Foreskin keratinocyte (primary cell): ENCODE measurements at places on chromosomes 5 and 9.

DNA sequence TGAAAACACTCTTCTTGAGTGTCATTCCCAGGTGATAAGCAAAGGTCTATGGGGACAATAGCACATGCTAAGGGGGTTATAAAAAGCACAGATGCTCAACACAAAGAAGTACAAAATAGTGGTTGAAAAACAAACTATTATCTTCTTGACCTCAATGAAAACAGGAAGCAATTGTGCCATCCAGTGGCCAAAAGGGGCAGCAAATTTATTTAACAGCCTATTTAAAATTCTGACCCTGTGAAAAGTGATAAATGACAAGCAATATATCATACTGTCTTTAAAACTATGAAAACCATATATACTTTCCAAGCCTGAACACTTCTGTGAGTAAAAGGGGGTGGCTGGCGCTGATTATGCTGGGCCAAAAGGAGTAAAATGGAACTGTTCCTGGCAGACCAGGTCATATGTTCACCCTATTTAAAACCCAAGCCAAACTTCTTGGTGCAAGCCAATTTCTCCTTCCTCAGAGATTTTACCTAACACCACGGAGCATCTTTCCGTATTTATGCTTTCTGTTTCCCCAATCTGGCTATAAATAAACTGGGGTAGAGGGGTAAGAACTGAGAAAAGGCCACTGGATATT, 29.7 kb downstream of the TEX10 start:
- DNase-seq: peak; percentile 15

GRCh38 chr9:131178926-131179325, 53.5 kb downstream of the NUP214 start:
- DNase-seq: no peak

DNA sequence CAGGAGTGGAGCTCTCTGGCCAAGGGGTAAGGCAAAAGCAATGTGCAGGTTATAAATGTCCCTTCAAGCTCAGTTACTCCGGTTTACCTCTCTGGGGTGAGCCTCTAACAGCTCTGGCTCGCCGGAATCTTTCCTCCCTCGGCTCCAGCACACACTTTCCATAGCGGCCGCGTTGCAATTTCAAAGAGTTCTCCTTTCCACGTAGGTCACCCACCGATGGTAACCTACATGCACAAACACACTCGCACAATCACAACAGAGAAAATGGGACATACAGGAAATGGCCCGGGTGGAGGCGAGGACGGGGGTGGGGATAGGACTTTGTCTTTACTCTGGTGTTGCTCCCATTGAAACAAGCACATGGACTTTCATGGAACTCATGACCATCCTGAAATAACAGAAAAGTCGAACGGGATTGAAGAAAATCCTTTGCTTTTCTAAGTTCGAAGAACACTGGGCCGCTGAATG, 1.2 kb downstream of the LHFPL2 start:
- DNase-seq: peak; percentile 34

DNA sequence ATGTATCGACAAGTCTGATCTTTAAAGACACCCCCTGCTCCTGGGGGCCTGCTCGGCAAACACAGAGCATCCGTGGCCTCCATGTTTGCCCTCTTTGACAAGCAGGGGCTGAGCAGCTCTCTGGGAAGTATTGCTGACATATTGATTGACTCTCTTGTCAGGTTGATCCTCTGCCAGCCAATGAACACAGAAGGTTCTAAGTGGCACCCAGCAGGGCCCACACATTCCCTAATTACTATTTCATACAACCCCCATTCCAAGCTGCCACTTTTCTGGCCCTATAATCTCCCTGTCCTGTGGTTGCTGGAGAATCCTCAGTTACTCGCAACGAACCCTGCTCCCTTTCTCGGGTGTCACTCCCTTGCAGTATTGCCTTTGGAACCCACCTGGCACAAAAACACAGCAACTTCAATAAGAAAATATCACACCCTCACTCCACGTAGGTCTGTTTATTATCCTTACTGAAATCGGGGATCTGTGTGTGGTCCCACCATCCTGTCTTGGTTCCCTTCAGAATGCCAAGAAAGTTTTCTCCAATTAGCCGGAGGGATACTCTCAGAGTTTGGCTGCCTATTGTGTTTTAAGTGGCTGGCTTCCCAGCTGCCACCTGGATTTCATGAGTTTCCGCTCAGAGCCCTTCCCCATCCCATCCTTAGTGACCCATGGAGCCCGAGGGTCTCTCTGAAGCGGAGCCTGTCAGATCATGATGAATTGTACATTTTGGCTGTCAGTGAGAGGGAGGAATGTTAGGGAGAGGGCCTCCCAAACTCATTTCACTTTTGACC, 249.0 kb upstream of the WWC1 start:
- DNase-seq: no peak

GRCh38 chr5:922436-923280, 30.0 kb downstream of the TRIP13 start:
- no peak for DNase-seq

- DNase-seq: no peak
These were observed 89.6 kb downstream of the AMBP start for GRCh38 chr9:113988385-113989016.

DNA sequence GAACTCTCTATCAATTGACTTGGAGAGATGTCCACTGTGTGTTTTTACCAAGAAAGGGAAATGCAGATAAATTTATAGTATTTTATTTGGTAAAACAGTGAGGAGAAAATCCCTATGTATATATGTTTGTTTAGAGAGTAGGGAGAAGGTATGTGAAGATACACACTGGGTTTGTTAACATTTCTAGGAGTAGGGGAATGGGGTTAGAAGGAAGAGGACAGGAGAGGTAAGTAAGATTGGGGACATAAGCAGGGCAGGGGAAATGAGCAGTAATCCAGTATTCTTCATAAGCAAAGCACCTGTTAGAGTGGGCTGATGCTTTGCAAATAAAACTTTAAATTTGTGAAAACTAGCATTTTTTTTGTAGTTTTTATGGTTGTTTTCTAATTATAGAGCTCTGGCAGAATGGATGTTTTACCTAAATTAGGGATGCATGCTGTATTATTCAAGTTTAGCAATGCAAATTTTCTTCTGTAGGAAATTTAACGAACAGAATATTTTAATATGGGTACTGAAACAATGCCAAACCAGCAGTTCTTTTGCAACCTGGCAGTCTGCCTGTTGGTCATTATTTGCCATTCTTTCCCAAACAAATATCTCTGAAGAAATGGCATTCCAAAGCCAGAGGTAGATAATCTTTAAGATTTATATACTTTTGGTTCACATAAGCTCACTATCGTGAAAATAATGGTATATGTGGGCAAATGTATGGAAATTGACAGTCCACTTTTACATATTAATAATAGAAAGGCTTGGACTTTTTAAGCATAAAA, 19.4 kb upstream of the DCP2 start:
- no peak for DNase-seq

DNA sequence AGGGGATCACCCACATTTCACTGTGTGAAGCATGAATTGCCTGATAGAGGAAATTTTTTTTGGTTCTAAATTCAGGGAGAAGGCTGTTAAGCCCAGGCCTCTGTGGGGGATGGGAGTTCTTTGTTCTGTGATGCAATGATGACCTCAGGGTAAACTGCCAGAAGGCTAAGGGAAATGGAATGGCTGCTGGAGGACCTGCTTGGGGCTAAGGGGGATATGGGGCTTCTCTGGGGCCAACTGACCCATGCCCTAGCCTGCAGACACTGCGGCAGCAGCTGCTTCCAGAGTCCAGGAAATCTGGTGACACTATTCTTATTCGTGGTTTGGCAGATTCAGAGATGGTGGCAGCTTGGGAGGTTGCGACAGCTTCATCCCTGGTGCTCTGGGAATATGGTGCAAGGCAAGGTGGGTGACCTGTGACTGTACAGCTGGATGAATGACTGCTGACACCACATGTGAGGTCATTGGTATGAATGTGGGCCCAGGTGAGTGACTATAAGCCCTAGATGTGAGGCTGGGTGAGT, 30.3 kb downstream of the VCP start:
- DNase-seq: peak; percentile 42

- DNase-seq: no peak
These were observed 165.1 kb upstream of the SLC30A5 start for GRCh38 chr5:68928617-68929302.

DNA sequence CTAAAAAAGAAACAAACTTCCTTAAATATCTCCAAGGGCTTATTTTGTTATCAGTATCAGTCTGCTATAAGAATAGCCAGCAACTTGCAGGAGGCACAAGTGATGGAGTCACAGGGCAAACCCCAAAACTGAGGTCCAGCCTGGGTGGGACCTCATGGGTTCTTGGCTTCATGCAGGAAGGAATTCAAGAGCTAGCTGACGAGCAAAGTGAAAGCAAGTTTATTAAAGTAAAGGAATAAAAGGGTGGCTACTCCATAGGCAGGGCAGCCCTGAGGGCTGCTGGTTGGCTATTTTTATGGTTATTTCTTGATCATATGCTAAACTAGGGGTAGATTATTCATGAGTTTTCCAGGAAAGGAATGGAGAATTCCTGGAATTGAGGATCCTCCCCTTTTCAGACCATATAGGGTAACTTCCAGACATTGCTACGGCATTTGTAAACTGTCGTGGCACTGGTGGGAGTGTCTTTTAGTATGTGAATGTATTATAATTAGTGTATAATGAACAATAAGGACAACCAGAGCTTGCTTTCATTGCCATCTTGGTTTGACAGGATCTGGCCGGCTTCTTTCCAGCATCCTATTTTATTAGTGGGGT, 231.9 kb downstream of the ADAMTSL1 start:
- no peak for DNase-seq

DNA sequence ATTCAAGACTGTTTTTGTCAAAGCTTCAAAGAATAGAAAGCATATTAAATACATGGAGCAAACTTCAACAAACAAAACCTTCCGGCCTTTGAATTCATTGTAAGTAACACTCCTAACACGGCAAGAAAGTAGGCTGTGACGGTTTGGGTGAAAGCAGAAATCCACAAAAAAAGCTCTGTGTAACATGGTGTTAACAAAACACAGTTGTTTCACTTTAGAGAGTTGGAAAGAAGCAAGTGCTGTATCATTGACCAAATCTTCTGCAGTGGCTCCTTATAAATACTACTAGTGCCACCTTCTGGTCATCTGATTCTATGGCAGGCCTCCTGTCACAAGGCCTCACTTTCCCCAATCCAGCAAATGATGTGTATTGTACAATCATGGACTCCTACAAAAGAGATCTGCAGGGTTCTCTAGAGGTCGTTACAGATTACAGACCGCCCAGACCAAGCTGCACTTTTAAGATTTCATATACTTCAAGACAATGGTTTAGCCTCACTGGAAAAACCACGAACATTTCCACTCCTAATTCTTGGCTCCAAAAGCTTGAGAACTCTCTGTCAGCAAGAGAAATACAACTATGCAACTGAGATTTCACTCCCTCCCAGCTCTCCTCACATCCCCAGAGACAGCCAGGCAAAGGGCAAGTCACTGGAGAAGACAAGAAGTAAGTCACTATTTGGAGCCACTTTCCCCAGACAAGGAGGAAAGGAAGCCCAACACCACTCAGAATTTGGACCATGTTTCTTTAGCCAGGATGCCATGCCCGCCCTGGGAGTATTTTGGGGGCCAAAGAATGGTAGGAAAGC, 196.2 kb downstream of the DTWD2 start:
- peak; percentile 56 for DNase-seq

DNA sequence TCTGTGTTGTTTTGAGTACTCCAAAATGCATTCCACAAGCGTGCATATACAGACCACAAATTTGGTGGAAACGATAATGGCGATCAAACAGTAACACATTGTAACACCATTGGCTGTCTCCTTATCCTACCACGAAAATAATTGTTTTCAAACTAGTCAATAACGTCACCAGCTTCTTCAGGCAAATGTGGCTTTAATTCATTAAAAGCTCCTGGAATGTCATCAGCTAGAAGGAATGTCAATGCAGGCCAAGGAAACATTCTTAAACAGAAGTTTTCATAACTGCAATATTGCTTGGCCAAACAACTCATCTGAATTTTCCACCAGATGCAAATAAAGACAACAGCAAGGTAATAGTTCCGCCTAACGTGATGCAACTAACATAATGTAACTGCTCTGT, 71.6 kb upstream of the XPA start:
- peak; percentile 59 for DNase-seq

- no peak for DNase-seq
These were observed 122.3 kb upstream of the MYO10 start for GRCh38 chr5:17058438-17058837.

DNA sequence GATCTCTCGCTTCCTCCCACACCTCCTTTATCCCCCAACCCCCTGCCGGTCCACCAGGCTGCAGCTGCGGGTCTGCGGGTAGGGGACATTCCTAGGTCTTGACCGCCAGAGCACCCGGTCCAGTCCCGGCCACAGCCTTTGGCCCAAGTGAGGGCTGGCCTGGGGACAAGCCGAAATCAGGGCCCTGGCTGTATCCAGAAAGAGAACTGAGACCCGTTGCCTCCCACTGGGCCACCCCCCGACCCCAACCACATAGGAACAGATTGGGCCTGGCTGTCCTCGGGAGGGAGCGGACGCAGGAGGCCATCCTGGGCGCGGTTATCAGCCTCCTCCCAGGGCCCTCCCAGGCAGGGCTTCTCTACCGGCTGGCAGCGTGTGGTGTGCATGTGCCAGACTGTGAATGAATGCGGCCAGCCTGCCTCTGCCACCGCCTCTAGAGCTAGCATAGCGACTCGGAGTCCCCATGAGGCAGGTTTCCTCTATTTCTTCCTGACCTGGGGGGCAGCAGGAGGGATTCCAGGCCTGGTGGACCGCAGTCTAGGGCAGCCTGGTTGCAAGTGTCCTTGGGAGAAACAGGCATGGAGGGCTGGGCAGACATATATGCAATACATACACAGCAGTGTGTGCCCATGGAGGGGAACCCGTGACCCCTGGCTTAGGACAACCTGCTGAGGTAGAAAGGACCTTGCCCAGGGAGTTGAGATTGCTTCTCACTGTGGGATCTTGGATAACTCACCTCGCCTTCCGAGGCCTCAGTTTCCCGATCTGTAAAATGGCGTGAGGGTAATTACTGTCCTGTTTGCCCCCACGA, 1.2 kb downstream of the N4BP3 start:
- no peak for DNase-seq

DNA sequence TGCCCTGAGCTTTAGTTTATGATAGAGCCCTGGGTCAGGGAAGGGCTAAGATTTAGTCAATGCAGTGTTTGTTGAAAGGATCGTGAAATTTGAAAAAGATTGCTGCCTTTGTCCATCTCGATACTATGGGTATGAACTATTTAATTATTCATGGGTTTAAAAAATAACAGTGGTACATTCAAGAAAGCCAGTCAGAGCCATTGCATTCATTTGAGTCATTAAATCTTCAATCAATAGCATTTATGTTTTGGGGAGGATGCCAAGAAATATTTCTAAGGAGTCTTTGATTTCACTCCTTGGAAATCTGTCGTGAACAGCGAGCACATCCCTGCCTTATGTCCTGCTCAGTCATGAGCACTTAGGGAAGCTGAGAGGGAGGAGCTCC, 54.4 kb upstream of the LRRTM2 start:
- no peak for DNase-seq

DNA sequence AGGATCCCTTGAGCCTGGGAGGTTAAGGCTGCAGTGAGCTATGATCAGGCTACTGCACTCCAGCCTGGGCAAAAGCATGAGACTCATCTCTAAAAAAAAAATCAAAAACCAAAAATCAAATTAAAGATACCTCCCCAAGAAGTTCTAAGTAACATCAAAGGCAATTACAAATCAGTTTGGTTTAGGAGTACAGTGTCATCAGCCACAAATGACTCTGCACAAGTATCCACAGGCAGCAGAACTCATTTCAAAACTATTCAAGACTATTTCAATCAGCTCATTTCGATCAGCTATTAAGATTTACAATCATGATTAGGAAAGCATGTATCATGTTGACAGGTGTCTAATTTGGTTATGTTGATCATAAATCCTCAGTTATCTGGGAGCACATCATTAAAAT, 19.1 kb downstream of the TRMO start:
- DNase-seq: peak; percentile 51
